Activated T-helper 1 cell treated with anti-CD3 and anti-CD28 coated beads, Interleukin-12 subunit alpha, Interleukin-12 subunit beta, Interleukin-2, Interleukin-4 antibody, amounts not matched to agents 30 ng/mL and 10 ng/mL and 1 ng/mL, durations not matched to agents 14 hours and 24 hours and 36 hours (primary cell): ENCODE measurements at places on chromosomes 5 and 9. TPM values are rescaled to one million over a fixed set of nuclear protein-coding genes. Genes with fewer than 3 reads are reported as not detected.

Gene ENTREP1
- not detected in 2 replicates for total RNA-seq

Gene NTNG2
- total RNA-seq: 4.6 and 6.2 TPM in 2 replicates

Gene MEIKIN
- total RNA-seq: not detected in 2 replicates

Gene C5orf52
- total RNA-seq: 0.39 TPM in 1 of 2 replicates, not detected in the other

Gene MELK
- 46.4 and 48.3 TPM in 2 replicates for total RNA-seq

Gene ZDHHC11B
- not detected in 2 replicates for total RNA-seq

Gene ARAP3
- 7.1 and 7.2 TPM in 2 replicates for total RNA-seq

Gene NRG2
- 0.08 TPM in 1 of 2 replicates, not detected in the other for total RNA-seq

Gene TEK
- not detected in 2 replicates for total RNA-seq

Gene KIF4B
- 0.05 TPM in 2 replicates for total RNA-seq

Gene SH3RF2
- 0.18 TPM in 1 of 2 replicates, not detected in the other for total RNA-seq

Gene SPATA6L
- not detected in 2 replicates for total RNA-seq

Gene FAM169A
- total RNA-seq: 3.2 and 3.5 TPM in 2 replicates

Gene GARIN3
- total RNA-seq: 0.27 and 0.31 TPM in 2 replicates

Gene C9orf50
- total RNA-seq: not detected in 2 replicates

Gene CDH10
- not detected in 2 replicates for total RNA-seq

Gene PCDHB4
- total RNA-seq: not detected in 2 replicates

Gene SUSD1
- total RNA-seq: 3.7 and 4.5 TPM in 2 replicates

Gene IL4
- total RNA-seq: 56.9 and 57.1 TPM in 2 replicates

Gene CNTNAP3
- total RNA-seq: not detected in 2 replicates

Gene PCDH1
- not detected in 2 replicates for total RNA-seq

Gene DNAH5
- not detected in 2 replicates for total RNA-seq

Gene SPINK4
- total RNA-seq: not detected in 2 replicates

Gene PPP3R2
- total RNA-seq: not detected in 2 replicates

Gene CD72
- 8.3 and 9.6 TPM in 2 replicates for total RNA-seq

Gene MPDZ
- not detected in 2 replicates for total RNA-seq

Gene PTPRD
- total RNA-seq: 0.05 TPM in 2 replicates

Gene PCDHA1
- not detected in 2 replicates for total RNA-seq

Gene PCDHB14
- total RNA-seq: not detected in 2 replicates

Gene HBEGF
- 28.5 and 28.9 TPM in 2 replicates for total RNA-seq

Gene INSL4
- total RNA-seq: 0.10 TPM in 1 of 2 replicates, not detected in the other

Gene GNA14
- total RNA-seq: not detected in 2 replicates

Gene SEMA4D
- total RNA-seq: 388 and 411 TPM in 2 replicates

Gene B4GALT7
- 27.7 and 28.4 TPM in 2 replicates for total RNA-seq

Gene C7
- total RNA-seq: not detected in 2 replicates

Gene ZFP2
- total RNA-seq: 0.07 and 0.41 TPM in 2 replicates

Gene F2RL1
- total RNA-seq: 0.26 and 0.32 TPM in 2 replicates

Gene NIPSNAP3A
- total RNA-seq: 8.3 and 9.2 TPM in 2 replicates

Gene IL33
- not detected in 2 replicates for total RNA-seq

Gene ENHO
- total RNA-seq: not detected in 2 replicates

Gene BTNL3
- total RNA-seq: not detected in 2 replicates

Gene MARCOL
- not detected in 2 replicates for total RNA-seq

Gene AGXT2
- total RNA-seq: not detected in 2 replicates

Gene PCDHA9
- total RNA-seq: not detected in 2 replicates

Gene ARID3C
- 0.23 TPM in 1 of 2 replicates, not detected in the other for total RNA-seq

Gene SLCO6A1
- not detected in 2 replicates for total RNA-seq

Gene PCDHA3
- total RNA-seq: not detected in 2 replicates

Gene CARTPT
- not detected in 2 replicates for total RNA-seq

Gene SURF6
- 29.0 and 29.8 TPM in 2 replicates for total RNA-seq

Gene SEMA5A
- total RNA-seq: 0.12 TPM in 1 of 2 replicates, not detected in the other

Gene TOPORS
- 14.8 and 15.1 TPM in 2 replicates for total RNA-seq

Gene FST
- total RNA-seq: 0.17 and 0.31 TPM in 2 replicates

Gene IL3
- 94.6 and 98.5 TPM in 2 replicates for total RNA-seq

Gene RETREG1
- total RNA-seq: 22.4 and 22.5 TPM in 2 replicates

Gene SLC34A1
- total RNA-seq: 0.26 TPM in 1 of 2 replicates, not detected in the other
